Activated T-cell treated with anti-CD3 and anti-CD28 coated beads for 1 hour (primary cell): ENCODE measurements at places on chromosomes 12 and 14.

DNA sequence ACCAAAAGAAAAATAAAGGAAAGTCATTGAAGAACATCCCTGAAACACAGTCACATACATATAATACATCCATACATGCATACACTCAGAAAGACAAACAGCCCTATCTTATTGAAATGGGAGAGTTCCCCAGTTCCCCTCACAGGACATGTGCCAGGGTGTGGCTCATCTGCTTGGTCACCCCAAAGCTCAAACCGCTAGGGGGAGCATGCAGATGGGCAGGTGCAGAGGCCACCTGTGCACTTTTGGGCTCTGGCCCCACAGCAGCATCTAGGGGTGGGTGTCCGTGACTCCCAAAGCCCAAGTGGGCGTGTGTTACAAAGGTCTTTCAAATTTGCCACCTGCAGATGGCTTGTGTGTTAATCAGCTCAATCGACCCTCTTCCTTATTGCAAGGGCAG is 75.2 kb downstream of the CMAS start:
- peak; percentile 12 for DNase-seq

GRCh38 chr12:49798248-49798647 is 30.0 kb downstream of the NCKAP5L start:
- DNase-seq = no peak

DNA sequence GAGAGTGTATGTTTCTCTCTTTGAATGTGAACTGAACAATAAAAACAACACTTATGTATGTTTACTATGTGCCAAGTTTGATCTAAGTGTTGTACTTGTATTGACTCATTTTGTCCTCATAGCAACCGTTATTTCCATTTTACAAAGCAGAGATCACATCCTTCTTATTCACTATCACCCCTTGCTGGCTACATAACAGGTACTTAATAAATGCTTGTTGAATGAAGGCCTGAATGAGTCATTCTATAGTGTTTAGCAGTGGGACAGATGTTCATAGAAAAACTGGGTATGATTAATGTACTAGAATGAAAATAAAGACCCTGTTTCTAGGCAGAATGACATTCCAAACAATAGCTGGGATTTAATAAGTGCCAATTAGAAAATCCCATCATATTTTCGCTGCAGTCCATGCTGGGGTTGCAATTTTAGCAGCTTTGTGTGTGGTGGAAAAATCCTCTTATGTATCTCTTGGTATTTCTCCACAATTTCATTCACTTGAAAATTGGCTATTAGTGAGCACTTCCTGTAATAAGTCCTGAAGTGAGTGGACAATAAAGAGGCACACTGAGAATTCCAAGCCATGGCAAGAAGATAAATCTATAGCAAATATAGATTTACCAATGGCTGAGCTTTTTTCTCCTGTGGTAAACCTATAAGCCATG is 86.0 kb downstream of the FAR2 start:
- DNase-seq = no peak

DNA sequence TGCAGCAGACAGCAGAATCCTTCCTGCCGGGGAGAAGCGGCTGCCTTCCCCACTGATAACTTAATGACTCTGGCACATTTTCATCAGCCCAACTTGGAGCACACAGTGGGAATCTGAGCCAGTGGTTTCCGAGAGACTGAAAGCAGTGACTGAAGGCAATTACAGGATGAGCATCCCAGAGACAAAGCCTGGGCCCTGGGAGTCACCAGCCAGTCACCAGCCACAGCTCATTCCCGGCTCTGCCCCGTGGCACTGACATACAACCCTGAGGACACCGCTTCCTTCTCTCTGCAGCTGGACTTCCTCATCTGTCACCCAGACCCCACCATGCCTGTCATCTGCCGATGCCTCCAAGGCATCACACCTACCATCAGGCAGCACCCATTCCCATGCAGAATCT is 192.3 kb downstream of the DPF3 start:
- DNase-seq = no peak

GRCh38 chr14:37595809-37596621 is 586 bp downstream of the TTC6 start:
- DNase-seq = no peak

DNA sequence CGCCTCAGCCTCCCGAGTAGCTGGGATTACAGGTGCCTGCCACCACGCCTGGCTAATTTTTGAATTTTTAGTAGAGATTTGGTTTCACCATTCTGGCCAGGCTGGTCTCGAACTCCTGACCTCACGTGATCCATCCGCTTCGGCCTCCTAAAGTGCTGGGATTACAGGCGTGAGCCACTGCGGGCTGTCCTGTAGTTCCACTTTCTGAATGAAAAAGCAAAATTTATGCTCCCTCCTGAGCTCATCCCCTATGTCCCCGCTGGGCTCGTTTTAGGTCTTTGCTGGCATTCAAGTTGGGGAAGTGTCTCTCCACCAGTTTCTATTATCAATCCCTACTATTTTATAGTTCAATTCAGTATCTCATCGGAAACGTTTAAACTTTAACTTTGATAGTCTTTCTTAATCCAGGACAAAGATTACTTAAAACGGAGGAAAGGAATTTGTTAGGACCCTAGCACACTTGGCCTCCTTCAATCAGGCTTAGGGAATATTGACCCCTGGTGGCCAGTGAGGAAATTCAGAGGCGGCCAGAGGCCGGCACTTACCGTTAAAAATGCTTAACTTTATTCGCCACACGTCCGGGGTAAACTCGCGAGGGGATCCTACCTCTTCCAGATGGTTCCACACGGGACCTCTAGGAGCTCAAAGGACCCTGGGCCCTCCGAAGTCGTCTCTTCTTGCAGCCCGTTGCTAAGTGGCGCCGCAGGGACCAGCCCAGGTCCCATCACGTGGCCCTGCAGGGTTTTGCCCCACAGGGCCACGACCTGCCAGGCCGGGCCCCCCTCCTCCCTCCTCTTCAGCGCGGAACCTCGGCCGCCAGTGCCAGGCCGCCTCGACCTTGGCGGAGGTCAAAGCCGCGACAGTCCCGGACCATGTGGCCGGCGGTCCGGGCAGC is 11.4 kb upstream of the DNAL1 start:
- DNase-seq = peak; percentile 43

GRCh38 chr12:120820884-120821510 is 83.2 kb downstream of the SPPL3 start:
- DNase-seq = peak; percentile 11

DNA sequence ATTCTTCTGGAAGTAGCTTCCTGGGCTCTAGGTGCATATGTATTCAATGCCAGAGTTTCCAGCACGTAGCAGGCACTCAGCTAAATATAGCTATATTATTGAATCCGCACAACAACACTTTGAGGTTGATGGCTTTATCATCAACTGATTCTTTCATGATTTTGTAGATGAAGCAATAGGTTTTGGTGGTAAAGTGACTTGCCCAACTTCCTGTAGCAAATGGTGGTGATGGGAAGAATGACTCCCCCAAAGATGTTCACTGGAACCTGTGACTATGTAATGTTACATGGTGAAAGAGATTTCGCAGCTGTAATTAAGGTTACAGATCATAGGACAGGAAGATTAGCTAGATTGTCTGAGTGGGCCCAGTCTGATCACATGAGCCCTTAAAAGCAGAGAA is 3.2 kb downstream of the TDRD9 start:
- DNase-seq = no peak

DNA sequence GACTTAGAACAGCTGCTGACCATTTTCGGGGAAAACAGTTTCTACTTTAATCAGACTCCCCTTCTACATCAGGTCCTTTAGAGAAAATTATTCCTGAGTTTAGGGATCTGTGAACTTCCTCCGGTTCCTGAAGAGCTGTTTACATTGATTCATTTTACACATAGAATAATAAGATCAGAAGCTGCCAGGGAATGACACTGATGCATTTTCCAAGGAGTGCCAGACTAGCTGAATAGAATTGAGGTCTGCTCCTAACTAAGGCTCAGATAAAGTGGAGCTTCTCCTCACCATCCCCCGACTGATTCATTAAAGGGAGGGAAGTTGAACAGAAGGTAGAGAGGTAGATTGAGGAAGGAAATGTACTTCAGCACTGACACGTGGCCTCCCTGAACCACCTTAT is 41.9 kb upstream of the PSMA6 start:
- no peak for DNase-seq

DNA sequence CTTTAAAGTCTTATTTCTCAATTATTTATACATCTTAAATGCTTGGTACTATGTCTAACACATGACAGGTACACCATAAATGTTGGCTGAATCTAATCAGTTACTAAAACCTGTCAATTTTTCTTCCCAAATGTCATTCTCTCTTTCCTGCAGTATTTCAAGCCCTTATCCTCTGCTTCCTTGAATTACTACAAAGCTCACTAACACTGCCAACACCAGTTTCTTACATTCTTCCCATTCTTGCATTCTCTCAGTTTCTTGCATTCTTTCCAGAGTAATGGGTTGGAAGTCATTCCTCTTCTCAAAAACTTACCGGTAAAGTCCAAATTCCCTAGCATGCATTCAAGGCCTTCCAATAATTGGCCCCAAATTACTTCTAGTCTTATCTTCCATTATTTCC is 9.6 kb upstream of the SMARCC2 start:
- DNase-seq = no peak

DNA sequence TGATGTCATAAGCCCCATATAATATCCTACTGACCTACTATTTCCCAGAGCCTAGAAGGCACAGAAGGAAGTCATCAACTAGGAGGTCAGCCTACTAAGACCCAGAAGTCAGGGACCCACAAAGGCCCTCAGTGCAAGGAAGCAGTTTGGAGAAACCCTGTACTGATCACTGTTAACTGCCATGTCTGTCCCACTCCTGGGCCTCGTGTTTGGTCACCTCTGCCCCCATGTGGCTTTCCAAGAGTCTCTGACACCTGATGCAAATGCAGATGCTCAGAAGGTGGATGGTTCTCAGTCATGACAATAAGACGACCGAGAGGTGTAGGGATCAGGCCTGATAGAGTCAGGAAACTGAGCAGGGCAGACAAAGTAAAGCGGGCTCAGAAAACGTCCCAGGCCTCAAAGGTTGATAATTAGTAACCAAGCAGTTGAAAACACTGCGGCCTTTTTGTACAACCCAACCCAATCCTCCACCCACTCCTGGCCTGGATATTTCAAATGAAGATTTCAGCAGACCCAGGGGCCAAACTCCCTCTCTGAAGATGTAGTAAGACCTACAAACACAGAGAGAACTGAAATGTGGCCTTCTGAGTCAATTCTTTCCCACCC is 23.4 kb downstream of the PRKAB1 start:
- no peak for DNase-seq

DNA sequence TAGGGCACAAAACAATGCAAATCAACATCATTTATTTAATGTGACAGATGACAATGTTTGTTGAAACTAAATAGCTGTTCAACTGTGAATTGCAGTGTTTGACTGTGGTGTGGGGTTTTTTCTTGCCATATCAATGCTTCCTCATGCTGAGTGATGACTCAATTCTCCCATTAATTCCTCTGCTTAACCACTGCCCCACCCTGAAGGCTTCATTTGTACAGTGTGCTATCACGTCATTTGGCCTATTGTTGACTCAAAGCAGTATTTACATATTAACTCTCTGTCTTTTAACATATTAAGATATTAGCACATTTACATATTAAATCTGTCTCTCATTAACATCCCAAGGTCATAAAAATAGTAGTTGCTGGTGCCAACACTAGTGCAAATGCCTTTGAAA is 164.8 kb upstream of the NRXN3 start:
- DNase-seq = no peak

GRCh38 chr14:48970943-48971342 is 615.2 kb downstream of the RPS29 start:
- no peak for DNase-seq

- DNase-seq = no peak
These were observed 6.0 kb downstream of the DMAC2L start for GRCh38 chr14:50318031-50318626.

- no peak for DNase-seq
These were observed 84.4 kb downstream of the GALC start for GRCh38 chr14:87908550-87908949.

GRCh38 chr12:54987611-54988231 is 3.2 kb upstream of the TESPA1 start:
- DNase-seq = no peak

- no peak for DNase-seq
These were observed 68.6 kb upstream of the PLEKHG7 start for GRCh38 chr12:92634202-92634601.

DNA sequence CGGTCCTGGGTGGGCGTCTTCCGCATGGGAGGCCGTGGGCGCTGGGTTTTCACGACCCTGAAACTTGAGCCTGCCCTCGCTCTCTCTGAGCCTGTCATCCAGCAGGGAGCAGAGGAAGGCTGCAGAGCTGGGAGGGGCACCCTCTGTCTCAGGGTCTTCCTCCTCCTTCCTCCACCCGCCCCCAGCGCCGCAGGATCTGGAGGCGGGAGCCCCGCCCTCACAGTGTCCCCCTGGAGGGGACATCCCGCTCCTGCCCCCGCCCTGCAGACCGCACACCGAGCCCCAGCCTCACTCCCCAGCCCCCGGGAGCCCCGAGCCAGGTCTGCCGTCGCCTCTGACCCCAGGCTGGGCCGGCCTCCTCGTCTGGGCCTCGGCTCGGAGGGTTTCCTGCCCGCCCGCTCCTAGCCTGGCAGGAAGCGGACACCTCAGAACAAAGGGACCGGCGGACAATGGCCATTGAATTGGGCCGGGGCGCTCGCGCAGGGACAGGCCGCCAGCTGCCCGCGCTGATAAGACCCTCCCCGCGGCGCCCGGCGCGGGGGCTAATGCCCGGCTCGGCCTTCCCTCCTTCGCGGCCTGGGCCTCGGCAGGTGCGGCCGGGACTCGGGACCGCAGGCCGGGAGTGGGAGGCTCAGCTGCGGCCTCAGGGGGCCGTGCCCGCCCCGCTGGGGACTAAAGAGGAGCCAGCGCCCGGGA is 15.3 kb upstream of the NUDT14 start:
- no peak for DNase-seq

DNA sequence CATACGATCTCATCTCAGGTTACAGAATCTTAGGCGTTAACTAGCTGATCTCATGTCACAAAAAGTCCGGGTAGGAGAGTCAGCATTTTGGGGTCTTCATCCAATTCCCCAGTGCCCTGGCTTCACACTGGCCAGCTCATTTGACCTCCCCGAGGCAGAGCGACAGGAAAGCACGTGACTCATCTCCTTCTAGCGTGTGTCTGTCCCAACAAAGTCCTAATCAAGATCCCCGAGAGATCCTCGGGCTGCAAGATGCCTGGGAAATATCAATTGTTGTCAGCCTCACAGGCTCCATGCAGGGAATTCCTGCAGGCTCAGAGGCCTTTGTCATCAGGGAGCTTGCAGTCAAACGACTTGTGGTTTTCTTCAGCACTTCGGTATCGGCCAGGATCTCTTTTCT is 57.5 kb downstream of the ZNF664 start:
- DNase-seq = no peak

DNA sequence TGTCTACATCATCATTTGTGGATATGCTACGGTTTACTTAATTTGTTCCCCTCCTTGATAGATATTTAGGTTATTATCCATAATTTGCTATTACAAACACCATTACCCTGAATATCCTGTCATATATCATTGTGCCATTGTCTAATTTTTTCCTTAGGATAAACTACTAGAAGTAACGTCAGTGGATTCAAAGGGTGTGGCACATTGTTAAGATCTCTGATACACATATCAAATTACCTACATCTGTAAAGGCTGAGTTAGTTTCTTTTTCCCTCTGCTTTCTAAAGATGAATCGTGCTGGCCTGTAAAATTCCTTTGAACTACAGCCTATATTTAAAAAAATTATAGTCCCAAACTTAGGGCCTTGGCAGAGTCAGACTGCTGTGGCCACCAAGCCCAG is 53.9 kb upstream of the STRN3 start:
- no peak for DNase-seq
